HuH-7 (cell line): ENCODE measurements at places on chromosomes 12 and 14.

DNA sequence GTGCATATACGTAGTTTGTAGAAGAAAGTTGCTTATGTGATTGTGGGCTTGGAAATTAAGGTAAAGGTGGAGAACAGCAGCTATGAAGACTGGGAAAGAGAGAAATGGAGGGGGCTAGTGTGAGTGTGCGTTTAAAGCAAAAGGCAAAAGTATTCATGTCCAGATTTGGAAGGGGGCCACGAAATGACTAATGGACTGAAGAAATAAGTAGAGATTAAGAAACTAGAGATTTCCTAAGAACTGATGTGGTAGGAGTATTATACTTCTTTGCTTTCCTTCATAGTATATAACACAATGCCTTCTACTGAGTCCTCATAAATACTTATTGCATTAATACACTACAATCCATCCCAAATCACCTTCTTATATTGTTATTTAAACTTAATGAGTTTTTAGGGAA lies 298.6 kb upstream of the NOVA1 start:
- DNase-seq = no peak

GRCh38 chr12:11805680-11806079 lies 156.2 kb downstream of the ETV6 start:
- no peak for DNase-seq

GRCh38 chr12:4278329-4279197 lies 5.0 kb downstream of the CCND2 start:
- no peak for DNase-seq

- no peak for DNase-seq
Measured at GRCh38 chr14:67491741-67492507, 3.4 kb upstream of the TMEM229B start.

GRCh38 chr14:20412411-20412810 lies 890 bp downstream of the TEP1 start:
- DNase-seq = no peak

DNA sequence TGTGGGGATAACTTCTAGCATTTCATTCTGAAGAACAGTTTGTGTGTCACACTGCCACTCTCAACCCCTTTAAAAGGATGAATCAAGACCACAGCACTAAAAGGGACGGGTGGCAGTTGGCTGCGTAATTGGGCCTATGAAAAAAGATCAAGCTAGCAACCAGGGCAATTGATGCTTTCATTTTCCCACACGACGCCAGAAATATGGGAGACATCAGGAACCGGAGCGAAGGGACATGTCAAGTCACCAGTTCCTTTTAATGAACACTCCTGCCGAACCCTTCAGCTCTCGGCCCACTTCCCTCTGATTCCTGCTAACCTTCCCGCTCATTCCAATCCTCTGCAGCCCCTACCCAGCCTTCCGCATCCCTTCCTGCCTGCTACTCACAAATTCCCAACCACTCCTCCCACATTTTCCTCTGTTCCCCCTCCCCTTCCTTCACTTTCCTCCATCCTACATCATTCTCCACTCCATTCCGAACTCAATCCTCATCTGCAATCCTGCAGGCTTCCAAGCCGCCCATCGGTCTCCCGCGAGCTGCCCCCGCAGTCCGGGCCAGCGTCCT lies 753 bp downstream of the CSRNP2 start:
- DNase-seq = peak; percentile 40

DNA sequence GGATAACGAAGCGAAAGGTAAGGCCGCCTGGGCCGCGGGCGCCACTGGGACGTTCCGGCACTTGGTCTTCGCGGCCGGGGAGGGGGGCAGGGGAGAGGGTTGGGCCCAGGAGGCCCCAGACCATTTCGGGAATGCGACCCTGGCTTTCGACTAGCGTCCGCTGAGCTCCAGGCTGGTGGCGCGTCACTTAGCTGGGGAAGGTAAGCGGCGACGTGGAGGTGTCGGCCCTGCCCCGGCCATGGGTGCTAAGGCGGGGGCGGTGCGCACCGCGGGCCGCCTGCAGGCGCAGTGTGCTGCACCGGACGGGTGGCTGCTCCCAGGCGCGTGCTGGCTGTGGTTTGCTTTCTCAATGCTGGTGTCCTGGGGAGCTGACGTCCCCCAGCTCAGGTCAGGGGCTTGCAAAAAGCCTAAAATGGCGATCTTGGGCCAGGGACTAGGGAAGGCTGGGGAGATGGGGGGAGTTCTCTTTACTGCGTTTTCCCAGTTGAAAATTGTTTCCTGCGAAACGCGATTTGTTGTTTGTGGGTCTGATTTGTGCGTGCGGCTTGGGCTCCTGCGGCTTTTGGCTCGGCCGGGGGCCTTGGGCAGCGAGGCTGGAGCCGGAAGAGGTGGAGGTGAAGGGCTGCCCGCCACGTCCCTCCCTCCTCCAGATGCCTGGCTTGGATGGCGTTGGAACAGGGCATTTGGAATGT lies 1.2 kb downstream of the HOXC10 start:
- no peak for DNase-seq

DNA sequence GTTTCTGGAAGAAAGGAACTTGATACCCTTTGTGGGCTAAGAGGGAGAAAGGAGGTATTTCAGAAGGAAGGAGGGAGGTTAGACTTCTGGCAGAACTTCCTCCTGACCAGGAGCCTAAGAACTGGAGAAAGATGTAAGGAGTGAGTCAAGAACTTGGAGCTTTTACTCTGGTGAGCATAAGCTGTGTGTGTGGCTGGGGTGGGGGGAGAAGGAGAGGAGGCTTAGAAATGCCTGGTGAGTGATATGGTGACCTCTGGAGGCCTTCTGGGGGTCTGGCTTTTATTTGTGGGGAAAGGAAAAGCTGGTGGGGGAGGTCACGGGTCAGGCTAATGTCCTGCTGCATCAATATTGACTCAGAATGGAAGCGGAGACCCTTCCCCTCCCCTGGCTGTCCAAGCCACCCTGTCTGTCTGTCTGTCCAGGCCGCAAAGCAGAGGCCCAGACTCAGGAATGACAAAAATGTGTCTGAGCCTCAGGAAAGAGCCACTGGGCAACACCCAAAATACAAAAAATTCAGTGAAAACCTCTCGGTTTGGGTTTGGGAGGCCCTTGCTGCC lies 4.8 kb downstream of the LRP1 start:
- DNase-seq = no peak

DNA sequence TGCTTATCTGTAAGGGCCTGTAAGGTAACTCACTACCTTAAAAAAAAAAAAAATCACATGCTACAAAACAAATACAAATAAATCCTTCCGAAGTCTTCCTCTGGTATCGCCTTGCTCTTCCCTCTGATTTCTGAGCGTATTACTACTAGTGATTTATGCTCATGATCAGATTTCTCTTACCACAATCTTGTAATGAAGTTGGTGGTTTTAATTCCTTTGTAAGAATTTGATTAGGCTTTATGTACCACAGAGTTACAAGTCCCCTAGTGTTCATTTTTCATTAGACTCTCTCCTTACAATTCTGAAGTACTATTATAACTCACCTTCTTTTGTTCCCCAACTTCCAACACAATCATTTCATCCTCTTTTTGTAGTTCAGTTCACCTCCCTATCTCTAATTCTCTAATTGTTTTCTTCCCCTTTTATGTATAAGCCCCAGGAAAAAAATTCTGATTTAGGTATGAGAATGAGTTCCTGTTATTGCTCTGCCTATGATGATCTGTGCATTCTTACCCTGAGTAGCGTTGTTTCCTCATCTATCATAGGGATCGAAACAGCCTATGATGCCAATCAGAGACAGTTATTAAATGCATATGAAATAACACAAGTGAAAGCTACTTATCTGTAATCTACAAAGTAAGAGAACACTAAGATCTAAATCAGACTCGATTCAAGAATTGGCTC lies 81.5 kb downstream of the EPS8 start:
- DNase-seq = no peak

- no peak for DNase-seq
Measured at GRCh38 chr12:113232840-113233585, 11.7 kb downstream of the TPCN1 start.

DNA sequence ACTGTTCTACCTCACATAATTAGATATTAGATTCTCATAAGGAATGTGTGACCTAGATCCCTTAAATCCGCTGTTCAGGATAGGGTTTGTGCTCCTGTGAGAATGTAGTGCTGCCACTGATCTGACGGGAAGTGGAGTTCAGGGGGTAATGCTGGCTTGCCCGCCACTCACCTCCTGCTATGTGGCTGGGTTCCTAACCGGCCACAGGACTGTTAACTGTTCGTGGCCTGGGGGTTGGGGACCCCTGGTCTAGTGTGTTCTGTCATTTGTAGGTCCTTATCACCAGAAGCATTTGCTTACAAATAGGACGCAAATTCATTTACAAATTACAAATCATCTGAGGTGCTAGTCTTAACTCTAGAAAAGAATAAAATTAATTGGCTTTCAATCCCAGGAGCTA lies 16.4 kb upstream of the TMEM30B start:
- DNase-seq = no peak

DNA sequence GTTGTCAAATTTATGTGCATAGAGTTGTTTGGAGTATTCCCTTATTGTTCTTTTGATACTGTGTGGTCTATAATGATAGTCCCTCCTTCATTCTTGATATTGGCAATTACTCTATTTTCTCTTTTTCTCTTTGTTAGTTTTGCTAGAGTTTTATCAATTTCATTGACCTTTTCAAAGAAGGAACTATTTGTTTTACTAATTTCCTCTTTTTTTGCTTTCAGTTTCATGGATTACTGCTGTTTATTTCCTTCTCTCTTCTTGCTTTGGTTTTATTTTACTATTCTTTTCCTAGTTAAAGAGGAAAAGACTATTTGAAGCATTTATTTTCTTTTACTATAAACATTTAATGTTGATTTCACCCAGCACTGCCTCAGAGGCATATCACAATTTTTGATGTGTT lies 250.9 kb upstream of the PELI2 start:
- no peak for DNase-seq

DNA sequence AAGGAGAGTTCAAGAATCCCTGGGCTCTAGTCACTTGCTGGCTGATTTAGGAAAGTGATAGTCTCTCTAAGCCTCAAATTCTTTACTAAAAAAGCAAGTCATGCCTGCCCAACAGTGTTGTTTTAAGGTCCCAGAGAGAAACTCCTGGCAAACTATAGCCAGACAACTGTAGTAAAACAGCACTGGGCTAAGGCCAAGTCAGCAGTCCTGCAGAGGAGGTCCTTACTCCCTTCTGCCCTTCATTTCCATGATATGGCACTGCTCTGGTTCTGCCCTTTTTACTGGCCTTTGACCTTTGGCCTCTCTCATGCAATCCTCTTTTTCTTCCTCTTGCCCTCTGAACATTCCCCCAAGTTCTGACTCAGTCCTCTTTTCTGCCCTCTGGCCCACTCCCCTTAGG lies 74.9 kb downstream of the VWF start:
- DNase-seq = no peak

- peak; percentile 21 for DNase-seq
Measured at GRCh38 chr12:48442179-48442847, 30.0 kb upstream of the ANP32D start.

- DNase-seq = no peak
Measured at GRCh38 chr14:90675399-90675798, 140.8 kb downstream of the TTC7B start.

- no peak for DNase-seq
Measured at GRCh38 chr12:50325890-50326391, 42.6 kb upstream of the LIMA1 start.

DNA sequence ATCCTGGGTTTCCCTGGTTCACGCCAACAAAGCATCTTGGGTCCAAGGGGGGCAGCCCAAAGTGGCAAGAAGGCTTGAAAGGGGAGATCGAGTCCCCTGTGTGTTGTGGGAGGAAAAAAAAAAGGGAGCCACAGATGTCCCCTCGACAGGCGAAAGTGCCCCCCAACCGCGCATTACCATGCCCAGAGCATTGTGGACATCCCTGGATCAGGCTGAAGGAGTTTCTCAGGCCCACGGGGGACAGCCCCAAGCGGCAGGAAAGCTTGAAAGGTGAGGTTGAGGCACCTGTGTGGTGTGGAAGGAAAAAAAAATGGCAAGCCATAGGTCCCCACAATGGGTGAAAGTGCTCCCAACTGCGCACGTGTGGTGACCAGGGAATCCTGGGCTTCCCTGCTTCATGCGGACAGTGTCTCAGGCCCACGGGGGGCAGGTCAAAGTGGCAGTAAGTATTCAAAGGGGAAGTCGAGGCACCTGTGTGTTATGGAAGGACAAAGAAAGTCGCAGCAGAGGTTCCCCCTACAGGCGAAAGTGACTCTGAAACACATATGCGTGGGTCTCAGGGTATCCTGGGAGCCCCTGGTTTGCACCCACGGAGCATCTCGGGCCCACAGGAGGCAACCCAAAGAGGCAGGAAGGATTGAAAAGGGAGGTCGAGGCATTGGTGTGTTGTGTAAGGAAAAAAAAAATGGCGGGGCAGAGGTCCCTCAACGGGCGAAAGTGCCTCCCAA lies 580.1 kb downstream of the ALG10 start:
- no peak for DNase-seq

DNA sequence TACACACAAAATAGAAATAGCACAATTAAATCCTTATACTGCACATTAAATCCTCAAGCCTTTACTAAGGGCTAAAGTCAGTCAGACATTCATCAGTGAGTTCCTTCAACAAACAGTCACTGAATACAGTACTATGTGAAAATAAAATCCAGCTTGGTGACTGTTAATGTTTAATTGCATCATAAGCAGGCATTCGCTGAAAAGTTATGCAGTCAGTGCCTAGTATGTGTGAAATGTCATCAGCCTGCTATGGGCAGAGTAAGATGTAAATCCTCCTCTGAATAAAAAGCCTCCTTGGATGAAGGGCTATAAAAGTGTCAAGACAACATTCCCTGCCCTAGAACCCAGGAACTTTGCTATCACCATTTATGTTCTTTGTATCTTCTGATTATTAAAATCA lies 116.4 kb downstream of the PRICKLE1 start:
- DNase-seq = no peak

GRCh38 chr14:99706107-99706900 lies 22.2 kb downstream of the CYP46A1 start:
- DNase-seq = no peak

DNA sequence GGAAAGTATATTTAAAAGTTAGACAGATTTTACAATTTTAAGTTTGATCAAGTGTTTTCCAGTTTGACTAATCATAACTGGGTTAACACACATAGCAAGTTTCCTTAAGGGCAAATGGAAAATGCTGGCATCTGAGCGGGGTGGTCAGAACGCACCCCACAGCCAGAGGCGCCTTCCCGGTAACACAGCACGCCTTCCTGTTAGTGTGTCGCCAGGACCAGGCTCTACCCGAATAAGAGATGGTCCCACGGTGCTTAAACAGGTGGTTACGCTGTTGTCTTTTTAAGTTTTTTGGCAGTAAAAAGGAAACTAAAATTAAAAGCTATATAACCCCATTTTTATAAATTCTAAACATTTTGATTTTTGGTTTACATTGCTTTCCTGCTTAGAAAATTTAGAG lies 28.0 kb downstream of the BDKRB1 start:
- DNase-seq = no peak

DNA sequence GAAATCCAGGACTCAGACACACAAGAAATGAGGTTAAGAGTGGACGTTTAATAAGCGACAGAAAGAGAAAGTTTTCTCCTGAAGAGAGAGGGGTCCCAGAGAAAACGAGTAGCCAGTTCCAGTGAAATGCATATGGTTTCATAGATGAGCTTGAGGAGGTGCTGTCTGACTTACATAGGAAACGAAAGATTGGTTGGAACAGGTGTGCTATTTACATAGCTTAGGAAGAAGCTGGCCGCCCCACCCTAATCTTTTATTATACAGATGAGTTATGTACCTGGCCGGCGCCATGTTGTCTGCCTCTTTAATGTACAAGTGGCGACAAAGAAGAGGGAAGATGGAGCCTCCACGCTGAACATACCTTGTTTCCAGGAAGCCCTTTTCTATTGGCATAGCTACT lies 223.0 kb downstream of the SLC6A15 start:
- no peak for DNase-seq

- no peak for DNase-seq
Measured at GRCh38 chr14:33618361-33619105, 332.3 kb downstream of the EGLN3 start.
